Muscle of arm (tissue), 14 donors: ENCODE measurements at places on chromosomes 2 and 18. TPM values are rescaled to one million over a fixed set of nuclear protein-coding genes. Genes with fewer than 3 reads are reported as not detected.

TAF1B gene
- 13.2 TPM for polyA plus RNA-seq

TMEM198 gene
- polyA plus RNA-seq = 2.4 TPM

DNAH6 gene
- polyA plus RNA-seq = not detected

CGREF1 gene
- polyA plus RNA-seq = 1.8 TPM

ATP6V1C2 gene
- polyA plus RNA-seq = 1.4 TPM

AQP4 gene
- 0.32 TPM for polyA plus RNA-seq

POTEC gene
- polyA plus RNA-seq = not detected

TMEM178A gene
- polyA plus RNA-seq = 20.7 TPM

ESPNL gene
- polyA plus RNA-seq = 1.2 TPM

RAMP1 gene
- not detected for polyA plus RNA-seq

RTN4 gene
- 514 TPM for polyA plus RNA-seq

SPC25 gene
- 9.5 TPM for polyA plus RNA-seq

ARHGEF4 gene
- polyA plus RNA-seq = 6.6 TPM

GDF7 gene
- 0.76 TPM for polyA plus RNA-seq

MARCHF4 gene
- not detected for polyA plus RNA-seq

EVA1A gene
- polyA plus RNA-seq = 4.9 TPM

SESTD1 gene
- polyA plus RNA-seq = 39.8 TPM

FBLN7 gene
- polyA plus RNA-seq = 9.5 TPM

- no peak for DNase-seq
These were observed 61.6 kb downstream of the RTN4 start for GRCh38 chr2:54988612-54989011.

- no peak for DNase-seq
These were observed 1.9 kb downstream of the TLX2 start for GRCh38 chr2:74515981-74516633.

GRCh38 chr2:43269706-43270105 lies 43.3 kb upstream of the ZFP36L2 start:
- no peak for DNase-seq

DNA sequence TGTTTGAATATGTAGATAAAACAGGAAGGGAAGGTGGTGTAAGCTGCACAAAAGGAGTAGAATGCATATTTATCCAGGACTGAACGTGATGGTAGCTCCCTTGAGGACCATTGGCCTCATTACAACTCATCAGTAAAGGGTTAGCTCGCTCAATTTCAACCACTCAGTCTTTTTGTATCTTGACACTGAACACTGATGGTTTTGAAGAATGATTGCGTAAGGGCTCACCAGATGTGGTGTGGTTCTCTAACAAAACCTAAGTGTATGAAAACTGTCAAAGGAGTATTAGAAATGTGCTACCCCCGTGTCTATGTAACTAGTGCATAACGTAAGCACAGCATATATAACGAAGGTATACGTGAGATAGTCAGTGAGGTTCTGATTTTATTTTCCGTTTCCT lies 272.4 kb upstream of the THSD7B start:
- DNase-seq = no peak

DNA sequence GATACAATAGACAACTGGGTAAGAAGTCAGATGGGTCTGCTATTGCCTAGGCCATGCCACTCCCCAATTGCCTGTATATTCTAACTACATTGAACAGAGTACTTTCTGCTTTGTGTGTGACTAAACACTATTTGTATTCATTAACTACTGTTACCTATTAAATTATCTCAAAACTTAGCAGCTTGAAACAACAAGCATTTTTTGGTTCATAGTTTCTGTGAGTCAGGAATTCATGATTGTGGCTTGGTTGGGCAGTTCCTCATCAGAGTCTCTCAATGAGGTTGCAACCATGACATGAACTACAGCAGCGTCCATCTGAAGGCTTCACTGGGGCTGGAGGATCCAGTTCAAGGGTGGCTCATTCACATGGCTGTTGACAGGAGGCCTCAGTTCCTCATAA lies 205.7 kb downstream of the EN1 start:
- DNase-seq = no peak

GRCh38 chr18:65753520-65753919 lies 2.7 kb downstream of the CDH7 start:
- DNase-seq = no peak

DNA sequence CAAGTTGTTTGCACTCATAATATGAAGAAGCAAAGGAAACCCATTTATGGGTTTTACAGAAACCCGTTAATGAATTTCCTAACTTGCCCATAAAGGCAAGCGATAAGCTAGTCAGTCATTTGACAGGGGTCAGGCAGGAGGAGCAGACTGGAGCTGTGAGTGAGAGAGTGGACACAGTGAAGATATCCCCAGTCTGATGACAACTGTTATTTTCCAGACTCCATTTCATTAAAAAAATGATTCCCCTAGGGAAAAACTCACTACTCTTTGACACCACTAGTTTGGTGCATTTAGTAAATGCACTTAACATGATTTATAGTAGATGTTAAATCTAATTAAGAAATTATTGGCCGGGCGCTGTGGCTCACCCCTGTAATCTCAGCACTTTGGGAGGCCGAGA lies 80.8 kb downstream of the TGIF1 start:
- DNase-seq = no peak

- DNase-seq = no peak
These were observed 47.7 kb upstream of the GBX2 start for GRCh38 chr2:236215761-236216333.

DNA sequence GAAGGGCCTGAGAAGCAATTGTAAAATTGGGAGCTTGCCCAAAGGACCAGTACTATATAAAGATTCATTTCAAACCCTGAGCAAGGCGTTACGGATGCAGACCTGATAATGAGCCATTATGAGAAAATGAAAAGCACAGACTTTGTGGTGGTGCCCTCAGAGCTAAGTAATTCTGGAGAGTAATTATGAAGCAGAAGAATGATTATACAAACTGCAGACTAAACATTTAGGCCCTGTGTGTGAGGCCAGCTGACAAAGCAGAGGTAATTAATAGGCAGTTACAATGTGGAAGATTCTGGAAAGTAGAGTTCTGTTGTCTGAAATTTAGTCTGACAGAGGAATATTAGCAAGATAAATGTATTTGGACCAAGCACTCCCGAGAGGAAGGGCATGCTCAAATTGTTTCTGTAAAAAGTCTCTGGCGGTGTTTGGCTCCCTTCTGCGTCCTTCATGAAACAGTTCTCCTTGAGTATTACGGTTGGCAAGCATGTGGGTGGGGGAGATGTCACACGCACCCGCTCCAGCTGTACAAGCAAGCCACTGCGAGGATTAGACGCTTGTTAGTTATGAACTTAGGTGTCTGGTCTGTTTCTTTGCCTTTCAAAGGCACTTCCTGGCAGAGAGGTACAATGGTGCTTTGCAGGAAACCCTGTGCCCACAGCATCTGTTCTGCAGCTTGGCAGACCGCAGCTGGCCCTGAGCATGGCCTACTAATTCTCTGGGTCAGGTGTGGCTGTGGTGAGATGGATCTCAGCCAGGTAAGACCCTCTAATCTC lies 45.5 kb downstream of the CDC42EP3 start:
- DNase-seq = no peak

DNA sequence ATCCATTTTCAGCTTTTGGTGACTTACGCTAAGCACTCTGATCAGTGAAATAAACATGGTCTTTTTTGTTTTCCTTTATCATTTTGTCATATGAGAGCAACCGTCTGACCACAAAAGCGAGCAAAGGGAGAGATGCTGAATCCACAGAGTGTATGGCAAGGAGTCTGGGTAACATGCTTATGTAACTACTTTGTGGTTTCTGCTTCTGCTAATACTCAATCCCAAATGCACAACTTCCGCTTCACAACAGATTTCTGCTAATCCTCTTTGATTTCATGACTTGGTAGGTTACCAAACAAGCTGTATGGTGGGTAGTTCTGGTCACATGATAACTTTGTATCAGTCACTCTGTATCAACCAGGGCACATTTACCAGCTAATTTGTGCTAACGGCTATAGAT lies 908.4 kb upstream of the CRIM1 start:
- no peak for DNase-seq

DNA sequence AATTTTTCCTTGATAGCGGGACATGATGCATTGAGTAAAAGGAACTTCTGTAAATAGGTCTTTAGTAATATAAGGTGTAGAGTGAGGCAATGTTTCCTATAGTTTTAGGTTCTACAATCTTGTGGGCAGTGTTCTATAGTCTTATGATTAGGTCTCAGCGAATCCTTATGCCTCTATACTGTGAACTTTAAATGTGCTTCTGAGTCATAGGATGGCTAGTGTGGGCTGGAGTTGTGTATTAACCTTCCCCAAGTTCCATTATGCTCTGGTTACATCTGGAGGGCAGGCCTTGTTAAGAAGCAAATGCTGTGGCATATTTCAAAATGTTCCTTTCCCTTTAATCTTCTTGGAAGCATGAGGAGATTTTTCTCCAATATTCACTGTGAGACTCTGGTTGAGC lies 73.5 kb downstream of the ROCK2 start:
- no peak for DNase-seq

DNA sequence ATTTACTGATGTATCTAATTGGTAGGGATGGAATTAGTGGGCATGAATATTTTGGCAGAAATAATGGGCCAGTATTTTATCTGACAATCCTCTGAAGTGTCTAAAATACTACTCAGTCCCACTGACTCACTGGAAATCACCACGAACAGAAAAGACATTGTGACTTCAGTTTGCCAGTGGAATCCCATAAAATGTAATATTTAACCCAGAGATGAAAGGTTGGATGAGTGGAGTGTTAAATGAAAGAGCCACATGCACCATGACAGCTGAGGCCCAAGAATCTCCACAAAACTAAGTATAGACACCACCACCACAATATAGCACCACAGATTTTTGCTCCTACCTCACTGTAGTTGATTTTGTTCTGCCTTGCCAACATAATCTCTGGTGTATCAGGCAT lies 103.9 kb downstream of the NEB start:
- no peak for DNase-seq

- peak; percentile 16 for DNase-seq
These were observed 24.2 kb downstream of the GPC1 start for GRCh38 chr2:240459401-240460252.

- DNase-seq = no peak
These were observed 29.5 kb upstream of the STAT4 start for GRCh38 chr2:191180276-191180675.

DNA sequence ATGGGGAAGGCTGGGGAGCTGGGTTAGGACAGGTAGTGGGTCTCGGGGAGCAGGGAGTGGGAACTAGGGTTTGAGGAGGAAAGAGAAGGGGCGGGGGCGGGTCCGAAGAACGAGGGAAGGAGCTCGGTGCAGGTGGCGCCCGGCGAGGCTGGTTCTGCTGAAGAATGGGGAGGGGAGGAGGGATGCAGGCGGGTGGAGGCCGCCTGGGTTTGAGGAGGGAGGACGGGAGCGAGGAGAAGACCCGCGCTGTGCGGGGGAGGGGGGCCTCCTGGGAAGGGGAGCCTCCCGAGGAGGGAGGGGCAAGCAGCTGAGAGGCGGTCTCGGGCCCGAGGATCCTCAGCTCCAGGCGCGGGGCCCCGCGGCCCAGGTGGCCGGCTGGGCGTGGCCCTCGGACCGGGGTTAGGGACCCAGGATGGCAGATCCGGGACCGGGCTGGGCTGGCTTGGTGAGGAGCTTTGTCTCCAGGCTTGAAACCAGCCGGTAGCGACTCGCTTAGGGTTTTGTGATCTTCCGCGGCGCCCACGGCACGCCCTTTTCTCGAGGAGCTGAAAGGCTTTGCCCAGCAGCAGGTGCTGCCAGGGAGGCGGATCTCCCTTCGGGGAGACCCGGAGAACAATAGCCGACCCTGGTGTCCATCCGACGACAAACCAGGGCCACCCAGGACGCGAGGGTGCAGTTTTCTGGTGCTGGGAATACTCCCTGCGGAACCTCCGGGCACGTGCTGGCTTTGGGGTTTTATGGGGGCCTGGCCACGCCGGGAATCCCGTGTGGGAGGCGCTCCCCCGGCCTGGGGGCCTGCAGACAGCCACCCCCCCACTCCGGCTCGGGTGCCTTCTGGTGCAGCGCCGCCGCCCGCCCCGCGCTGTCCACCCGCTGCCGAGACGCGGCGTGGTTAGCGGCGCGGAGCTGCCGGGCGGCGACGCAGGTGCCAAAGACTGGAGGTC lies 1.4 kb downstream of the DPYSL5 start:
- DNase-seq = no peak

DNA sequence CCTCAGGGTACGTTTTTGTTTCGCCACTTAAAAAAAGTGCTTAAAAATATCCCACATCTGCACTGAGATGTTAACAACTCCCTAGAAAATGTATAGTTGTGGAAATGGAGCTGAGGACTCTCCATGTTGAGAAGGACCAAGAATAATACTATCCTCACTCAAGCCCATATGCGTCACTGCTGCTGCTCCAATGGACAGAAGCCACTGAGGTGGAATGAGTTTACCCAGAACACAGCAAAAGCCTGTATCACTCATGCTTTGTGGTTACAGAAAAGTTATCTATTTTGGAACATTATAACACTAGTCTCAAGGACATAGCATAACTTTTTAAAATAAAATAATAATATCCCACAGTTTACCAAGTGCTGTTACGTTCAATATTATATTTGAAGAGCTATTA lies 31.9 kb downstream of the DSC3 start:
- no peak for DNase-seq

DNA sequence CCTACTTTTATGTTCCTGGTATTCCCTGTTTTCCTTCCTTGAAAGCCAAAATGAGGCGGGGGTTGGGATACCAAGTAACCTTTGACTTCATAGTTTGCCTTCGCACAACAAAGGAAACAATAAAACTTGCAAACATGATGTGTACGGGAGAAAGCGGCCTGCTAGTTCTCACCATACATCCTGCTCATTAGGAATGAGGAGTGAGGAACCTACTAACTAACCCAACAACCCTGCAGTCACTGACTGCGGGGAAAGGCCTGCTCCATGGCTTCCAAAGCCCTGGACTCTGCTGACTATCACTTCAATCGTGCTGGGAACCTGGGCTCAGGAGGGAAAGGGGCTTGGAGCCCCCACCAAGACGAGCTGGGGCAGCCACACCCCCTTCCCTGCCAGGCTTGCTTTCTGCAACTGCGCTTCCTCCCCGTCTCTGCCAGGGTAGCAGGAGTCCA lies 24.2 kb downstream of the RPL31 start:
- DNase-seq = no peak

- DNase-seq = no peak
These were observed 231.7 kb upstream of the LYPD1 start for GRCh38 chr2:132901661-132902060.

- peak; percentile 48 for DNase-seq
These were observed 414.2 kb upstream of the CHST9 start for GRCh38 chr18:27599202-27599829.

GRCh38 chr2:198296665-198297308 lies 492.4 kb downstream of the PLCL1 start:
- peak; percentile 67 for DNase-seq

DNA sequence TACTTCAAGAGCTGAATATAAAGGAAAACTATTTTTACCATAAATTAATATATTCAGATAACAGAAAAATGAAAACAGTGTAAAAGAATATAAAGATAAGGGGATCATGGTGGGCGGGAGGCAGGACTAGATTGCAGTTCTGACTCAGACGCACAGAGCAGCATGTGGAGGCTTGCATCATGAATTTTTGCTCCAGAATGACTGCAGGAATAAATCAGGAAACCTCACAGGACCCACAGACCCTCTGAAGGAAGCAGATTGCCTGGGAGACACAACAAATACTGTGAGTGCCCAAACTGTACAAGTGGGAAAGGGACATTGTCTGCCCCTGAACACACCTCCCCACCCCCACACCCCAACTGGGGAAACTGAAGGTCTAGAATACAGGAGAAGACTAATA lies 19.2 kb upstream of the SIGLEC15 start:
- DNase-seq = no peak

GRCh38 chr2:36965206-36965605 lies 1.1 kb downstream of the STRN start:
- DNase-seq = peak; percentile 4

- DNase-seq = no peak
These were observed 70.1 kb downstream of the DGKD start for GRCh38 chr2:233424154-233424951.
